ENCODE measurements at places on chromosomes 2 and 18.

DNA sequence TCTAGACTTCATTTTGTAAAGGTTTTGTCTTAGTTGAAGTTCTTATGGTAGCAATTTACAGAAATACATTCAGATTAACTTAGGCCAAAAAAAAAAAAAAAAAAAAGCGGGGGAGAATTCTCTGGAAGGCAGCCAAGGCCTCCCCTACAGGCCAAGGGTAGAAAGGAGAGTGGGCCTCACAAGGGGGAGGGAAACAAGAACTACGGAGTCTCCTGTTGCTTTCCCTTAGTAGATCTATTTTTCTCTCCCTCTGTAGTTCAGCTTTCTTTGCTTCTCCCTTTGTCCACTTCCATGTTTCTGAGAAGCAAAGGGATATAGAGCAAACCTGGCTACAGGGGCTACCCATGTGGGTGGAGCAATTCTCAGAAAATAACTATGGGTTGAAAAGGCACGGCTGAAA, 2.4 kb upstream of the STK11IP start:
- no peak for DNase-seq

DNA sequence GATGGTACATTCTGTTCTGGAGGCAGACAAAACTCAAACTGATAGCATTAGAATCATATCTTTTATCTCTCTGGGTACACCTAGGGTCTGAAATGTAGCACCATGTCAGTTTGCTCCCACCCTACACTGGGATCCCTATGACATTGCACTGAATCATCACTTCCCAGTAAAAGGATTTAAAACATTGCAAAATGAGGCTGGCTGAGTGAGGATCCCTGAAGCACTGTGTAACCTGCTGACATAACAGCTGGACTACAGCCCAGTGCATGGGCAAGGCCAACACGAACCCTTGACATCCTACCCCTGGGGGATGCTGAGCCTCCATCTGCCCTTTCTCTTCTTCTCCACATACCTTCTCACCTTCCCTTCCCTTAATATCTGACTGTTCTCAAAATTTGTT, 253.2 kb downstream of the TTC32 start:
- no peak for DNase-seq

DNA sequence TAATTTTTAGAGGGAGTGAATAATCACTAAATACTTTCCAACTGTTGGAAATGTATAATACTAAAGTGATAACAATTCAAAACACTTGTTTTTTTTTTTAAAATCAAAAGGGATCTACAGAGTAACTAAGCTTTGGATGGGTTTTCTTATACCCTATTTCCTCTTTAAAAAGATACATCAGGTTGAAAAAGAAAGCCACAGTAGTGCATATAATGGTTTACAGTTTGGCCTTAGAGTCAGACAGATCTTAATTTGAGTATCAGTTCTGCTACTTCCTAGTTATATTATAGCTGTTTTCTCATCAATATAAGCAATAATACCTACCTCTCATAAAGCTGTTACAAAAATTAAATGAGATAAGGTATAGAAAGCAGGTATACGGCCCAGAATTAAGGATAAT, 28.5 kb downstream of the PSME4 start:
- DNase-seq = no peak

- DNase-seq = no peak
These were observed 47.8 kb downstream of the FAM168B start for GRCh38 chr2:131045286-131046027.

- no peak for DNase-seq
These were observed 30.7 kb downstream of the ATOH8 start for GRCh38 chr2:85784474-85784986.

DNA sequence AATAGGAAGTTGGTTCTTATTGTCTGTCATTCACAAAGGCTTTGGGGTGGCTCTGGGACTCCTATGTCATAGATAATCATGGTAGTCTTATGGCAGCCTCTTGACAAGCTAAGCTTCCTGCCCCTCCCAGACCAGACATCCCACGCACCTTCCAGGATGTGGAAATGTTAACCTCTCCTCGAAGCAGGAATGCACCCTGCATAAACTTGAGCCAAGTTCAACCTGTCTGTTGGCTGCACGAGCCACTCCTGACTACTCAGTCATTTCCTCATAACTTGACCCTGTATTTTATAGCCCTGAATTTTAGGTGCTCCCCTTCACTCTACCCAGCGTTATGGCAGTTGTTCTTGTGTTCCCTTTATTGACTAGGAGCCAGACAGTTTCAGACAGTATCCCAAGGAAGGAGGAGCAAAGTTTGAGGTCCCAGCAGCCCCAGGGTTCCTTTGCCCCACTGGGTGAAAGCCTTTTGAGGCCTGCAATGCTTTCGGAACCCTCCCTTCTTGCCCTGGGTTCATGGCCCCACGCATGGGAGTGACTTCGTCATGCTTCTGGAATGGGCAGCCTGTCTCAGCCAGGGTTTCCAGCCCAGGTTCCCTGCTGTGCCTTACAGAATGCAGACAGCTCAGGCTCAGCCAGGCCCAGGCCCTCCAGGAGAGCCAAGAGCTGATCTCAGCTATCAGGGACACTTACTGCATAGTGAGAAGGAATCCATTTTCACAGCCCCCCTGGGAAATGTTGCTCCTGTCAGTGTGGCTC, 15.6 kb upstream of the INO80C start:
- no peak for DNase-seq

DNA sequence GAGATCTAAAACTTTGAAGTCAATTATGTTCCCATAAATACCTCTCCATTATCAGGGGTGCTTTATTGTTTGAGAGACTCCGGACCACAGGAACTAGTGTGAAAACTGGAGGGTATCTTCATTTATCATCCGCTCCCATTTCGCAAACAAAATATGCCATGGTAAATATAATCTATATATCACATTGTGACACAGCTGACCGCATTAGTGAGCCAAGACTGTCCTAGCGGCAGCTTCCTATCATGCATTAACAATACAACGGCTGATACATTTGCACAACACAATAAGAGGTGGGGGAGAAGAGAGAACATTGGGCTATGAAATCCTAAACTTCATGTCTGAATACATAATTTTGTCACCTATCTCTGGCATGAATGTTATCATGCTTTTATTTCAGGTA, 29.5 kb downstream of the BCL11A start:
- no peak for DNase-seq

DNA sequence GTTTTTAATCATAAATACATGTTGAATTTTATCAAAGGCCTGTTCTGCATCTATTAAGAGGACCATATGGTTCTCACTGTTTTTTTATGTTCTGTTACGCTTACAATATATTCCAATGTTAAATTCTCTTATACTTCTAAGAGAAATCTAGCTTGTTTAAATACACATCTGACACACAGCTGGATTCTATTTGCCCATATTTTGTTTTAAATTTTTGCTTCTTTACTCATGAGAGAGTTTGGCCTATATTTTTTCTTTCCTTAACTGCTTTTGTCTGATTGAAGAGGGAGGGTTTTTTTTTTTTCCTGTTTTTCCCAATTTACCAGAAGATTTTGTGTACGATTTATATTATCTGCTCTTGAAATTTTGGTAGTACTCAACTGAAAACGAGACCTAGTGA, 34.9 kb downstream of the RNF144A start:
- no peak for DNase-seq

Data from activated gamma-delta T cell (primary cell).